ENCODE measurements at places on chromosomes 16 and 17. TPM values are rescaled to one million over a fixed set of nuclear protein-coding genes. Genes with fewer than 3 reads are reported as not detected.

RTN4RL1 gene
- 0.35 TPM for total RNA-seq

ZNF174 gene
- 5.4 TPM for total RNA-seq

PPP1R27 gene
- total RNA-seq = not detected

GPR139 gene
- total RNA-seq = not detected

TRPV2 gene
- total RNA-seq = 125 TPM

ALOX15B gene
- not detected for total RNA-seq

ADAP2 gene
- total RNA-seq = 2.6 TPM

DNA sequence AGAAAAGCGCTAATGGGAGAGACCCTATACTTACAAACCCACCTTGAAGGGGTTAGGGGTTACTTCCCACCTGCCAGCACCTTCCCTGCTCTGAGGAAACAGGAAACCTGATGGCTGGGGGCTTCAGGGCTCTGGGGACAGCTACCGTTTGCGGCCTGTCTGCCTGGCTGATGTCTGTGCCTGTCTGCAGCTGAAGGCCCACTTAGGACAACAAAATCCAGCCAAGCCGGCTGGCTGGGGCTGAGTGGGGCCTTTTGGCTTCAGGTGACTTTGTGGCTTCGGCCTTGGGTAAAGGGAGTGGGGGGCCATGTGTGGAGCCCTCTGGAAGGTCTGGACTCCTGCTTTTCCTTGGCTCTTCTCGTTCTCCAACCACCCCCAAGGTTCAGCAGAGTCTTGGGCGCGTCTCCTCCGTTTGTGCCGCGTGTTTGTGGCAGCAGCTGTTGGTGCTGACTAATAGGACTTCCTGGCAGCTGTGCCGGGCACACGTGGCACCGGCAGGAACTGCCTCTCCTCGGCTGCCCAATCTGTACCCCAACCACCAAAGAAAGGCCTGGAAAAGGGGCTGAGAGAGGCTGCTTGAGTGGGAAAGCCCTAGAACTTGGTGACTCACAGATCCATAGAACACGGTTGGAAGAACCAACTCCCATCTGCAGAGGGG lies 186.7 kb downstream of the MSI2 start:
- DNase-seq = peak; percentile 27

DNA sequence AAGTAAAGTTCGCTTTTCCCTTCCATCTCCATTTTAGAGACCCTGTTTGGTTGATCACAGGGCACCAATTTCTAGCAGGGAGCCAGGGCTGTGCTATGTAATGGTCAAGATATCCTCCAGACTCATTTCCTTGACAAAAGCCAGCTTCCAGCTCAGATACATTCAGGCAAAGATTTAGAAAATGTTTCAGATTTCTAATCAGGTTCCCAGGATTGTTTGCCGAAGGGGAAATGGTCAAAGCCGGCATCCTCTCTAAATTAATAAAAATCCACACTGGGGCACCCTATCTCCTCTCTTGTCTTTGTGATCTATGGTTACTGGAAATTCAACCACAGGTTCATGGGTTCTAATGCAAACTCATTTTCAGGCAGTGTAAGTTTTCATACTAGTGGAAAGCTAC lies 686.8 kb upstream of the KIF2B start:
- no peak for DNase-seq

- DNase-seq = no peak
Measured at GRCh38 chr16:65314627-65315008, 192.8 kb upstream of the CDH11 start.

- no peak for DNase-seq
Measured at GRCh38 chr16:46612121-46612520, 9.1 kb downstream of the SHCBP1 start.

DNA sequence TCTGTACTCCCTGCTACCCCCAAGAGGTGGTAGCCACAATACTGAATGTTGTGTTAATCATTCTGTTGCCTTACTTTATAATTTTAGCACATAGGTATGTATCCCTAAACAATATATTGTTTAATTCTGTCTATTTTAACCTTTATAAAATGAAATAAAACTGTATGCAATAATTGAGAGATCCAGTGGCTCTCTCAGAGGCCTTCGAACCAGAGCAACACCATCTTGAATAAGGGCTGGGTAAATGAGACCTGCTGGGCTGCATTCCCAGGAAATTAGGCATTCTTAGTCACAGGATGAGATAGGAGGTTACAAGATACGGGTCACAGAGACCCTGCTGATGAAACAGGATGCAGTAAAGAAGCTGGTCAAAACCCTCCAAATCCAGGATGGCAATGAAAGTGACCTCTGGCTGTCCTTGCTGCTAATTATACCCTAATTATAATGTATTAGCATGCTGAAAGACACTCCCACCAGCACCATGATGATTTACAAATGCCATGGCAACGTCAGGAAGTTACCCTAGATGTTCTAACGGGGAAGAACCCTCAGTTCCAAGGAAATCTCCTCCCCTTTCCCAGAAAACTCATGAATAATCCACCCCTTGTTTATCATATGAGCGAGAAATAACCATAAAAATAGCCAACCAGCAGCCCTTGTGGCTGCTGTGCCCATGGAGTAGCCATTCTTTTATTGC lies 2.0 kb upstream of the CANT1 start:
- no peak for DNase-seq

GRCh38 chr17:42287305-42287976 lies 857 bp upstream of the STAT5A start:
- DNase-seq = peak; percentile 13

DNA sequence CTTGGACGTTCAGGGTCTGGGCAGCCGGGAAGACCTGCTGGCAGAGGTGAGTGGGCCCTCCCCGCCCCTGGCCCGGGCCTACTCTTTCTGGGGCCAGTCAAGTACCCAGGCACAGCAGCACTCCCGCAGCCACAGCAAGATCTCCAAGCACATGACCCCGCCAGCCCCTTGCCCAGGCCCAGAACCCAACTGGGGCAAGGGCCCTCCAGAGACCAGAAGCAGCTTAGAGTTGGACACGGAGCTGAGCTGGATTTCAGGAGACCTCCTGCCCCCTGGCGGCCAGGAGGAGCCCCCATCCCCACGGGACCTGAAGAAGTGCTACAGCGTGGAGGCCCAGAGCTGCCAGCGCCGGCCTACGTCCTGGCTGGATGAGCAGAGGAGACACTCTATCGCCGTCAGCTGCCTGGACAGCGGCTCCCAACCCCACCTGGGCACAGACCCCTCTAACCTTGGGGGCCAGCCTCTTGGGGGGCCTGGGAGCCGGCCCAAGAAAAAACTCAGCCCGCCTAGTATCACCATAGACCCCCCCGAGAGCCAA lies 8.6 kb upstream of the ABCC3 start:
- peak; percentile 73 for DNase-seq

DNA sequence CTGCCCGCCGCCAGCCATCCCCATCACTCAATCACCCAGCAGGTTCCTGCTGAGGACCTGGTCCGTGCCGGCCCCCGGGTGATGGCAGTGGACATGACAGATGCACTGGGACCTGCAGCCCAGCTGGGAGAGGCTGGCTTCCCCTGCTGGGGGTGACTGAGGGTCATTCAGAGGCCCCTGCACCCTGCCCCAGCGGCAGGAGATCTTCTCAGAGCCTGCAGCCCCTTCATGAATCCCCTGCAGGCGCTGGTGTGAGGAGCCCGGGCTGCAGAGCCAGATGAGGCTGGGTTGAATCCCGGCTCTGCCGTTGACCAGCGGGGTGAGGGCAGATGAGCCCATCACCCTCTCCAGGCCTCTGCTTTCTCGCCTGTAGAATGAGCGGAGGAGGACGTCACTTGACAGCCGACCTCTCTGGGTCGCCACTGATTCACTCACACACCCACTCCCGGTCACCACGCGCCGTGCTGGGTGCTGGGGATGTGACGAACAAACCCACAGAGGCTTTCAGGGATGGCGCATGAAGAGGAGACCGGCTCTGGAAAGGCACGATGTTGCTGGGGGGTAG lies 95.2 kb upstream of the CIBAR2 start:
- no peak for DNase-seq

DNA sequence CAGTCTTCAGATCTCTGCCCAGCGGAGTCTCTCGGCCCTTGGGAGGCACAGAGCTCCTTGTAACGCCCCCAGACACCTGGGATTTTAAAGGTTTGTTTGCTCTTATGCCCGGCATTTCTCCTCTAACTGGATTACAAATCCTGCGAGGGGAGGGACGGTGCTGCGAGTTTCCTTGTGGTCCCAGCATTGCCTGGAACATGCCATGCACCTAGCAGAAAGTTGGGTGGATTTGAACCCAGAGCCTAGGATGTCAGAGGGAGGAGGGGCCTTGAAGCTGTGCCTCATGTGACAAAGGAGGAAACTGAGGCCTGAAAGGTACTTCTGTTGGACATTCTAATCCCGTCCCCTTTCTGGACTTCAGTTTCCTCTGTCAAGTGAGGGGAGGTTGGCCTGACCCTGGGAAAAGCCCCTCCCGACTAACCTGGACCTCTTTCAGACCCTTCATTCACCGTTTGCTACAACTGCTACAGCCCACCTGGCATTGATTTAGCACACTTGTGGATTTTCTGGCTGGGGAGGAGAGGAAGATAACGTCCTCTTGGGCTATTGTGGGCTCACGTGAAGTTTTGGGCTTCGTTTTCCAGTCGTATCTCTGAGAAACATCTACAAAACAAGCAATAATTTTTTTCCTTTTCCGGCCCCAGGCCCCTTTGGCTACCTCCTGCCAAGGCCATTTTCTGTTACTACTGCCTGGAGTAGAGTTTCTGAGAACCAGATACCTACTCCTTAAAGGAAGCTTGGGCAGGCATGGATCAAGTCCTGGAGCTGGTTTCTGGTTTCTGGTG lies 30.9 kb downstream of the MRC2 start:
- no peak for DNase-seq

DNA sequence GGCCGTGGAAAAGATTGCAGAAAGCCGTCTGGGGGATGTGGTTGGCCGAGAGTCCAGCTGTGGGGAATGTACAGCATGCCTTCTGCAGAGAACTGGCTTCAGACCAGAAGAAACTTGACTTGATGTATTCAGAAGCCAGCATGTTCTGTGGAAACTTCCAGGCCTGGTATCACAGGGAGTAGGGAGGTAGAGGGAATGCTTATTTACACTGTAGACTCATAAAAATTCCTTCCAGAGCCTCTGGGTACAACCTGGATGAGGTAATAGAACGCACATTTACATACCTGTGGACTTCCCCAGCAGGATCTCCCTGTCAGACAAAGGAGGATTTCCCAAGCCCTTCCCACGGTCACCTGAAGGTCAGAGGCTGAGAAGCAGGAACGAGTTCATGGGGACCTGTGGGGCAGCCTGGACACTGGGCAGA lies 11.8 kb upstream of the GAS7 start:
- no peak for DNase-seq

GRCh38 chr17:47735536-47736011 lies 2.5 kb downstream of the TBX21 start:
- DNase-seq = no peak

DNA sequence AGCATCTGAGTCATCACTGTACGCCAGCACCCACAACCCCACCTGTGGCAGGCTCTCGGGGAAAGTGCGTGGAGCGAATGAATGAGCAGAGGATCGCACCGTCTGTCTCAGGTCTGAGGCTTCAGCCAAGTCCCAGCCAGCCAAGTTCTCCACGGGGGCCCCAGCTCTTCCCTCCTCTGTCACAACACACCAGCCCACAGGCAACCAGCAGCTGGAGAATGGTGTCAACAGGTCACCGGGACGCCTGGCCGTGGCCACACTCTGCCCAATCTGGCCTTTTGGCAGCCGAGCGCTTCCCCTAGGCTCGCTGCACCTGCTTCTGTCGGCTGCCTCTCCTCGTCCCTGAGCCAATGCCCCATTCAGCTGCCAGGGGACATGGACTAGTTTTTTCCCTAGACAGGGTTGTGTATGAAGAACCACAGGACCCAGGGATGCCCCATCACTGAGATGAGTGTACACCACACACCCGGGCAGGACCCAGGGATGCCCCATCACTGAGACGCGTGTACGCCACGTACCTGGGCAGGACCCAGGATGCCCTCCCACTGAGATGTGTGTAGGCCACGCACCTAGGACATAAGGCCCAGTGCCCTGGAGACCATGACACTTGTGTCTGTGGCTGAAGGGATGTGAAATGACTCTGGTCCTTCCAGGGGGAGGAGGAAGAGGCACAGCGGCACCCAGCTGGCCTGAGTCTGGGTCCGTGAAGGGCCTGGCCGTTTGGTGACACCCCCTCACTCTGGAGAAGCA lies 52.8 kb downstream of the ABR start:
- no peak for DNase-seq

GRCh38 chr17:73719588-73720071 lies 75.4 kb upstream of the SDK2 start:
- no peak for DNase-seq

- DNase-seq = no peak
Measured at GRCh38 chr17:31582151-31582907, 190.9 kb downstream of the RAB11FIP4 start.

DNA sequence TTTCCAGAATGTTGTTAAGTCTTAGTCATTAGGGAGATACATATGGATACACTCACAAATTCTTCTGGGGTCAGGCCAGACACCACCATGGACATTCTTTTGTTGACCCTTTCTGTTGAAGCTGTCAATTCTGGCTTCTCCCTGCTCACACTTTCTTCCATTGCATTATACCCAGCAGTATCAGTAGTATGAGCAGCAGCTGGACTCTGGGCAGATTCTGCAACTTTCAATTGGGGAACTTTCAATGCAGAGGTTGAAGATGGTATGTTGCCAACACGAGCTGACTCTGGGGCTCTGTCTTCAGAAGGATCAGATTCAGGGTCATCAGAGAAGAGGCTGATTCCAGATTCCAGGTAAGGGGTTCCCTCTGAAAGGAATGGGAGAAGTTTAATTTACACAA lies 45.8 kb downstream of the RND2 start:
- DNase-seq = no peak

DNA sequence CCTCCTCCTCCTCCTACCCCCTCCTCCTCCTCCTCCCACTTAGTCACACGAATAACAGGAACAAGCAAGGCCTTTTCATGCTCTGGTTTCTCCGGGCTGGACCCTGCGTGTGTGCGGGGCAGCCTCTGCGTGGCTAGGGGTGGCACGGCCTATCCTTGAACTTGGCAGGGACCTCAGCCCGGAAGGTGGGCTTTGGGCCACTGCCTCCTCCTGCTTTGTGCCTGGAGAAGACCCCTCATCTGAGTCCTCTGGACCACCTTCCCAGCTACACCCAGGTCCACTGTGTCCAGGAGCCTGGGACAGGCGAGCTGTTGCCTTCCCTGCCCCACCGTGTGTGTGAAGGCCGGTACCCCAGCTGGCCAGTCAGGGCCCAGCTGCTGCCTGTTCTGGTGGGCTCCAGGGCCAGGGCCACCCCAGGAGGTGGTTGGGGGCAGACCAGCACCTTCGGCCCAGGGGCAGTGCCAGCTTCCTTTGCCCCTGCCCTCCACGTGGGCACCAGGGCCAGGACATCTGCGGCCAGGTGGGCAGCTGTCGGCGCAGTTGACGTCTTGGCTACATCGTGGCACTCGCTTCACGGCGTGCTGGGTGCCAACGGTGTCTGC lies 35.4 kb downstream of the GINS2 start:
- no peak for DNase-seq

All from CD4-positive, CD25-positive, alpha-beta regulatory T cell (primary cell).